Activated T-helper 2 cell treated with anti-CD3 and anti-CD28 coated beads, Interferon-gamma antibody, Interleukin-2, Interleukin-4, amounts not matched to agents 10 μg/mL and 5 μg/mL and 100 μg/mL, durations not matched to agents 14 hours and 24 hours and 36 hours (primary cell): ENCODE measurements at places on chromosomes 5 and 9. TPM values are rescaled to one million over a fixed set of nuclear protein-coding genes. Genes with fewer than 3 reads are reported as not detected.

SPRY4 gene
- total RNA-seq = 0.64 TPM in 2 replicates

PRUNE2 gene
- 0.27 and 0.53 TPM in 2 replicates for total RNA-seq

- DNase-seq = no peak
These were observed 113.9 kb upstream of the SLC12A2 start for GRCh38 chr5:127969651-127970050.

DNA sequence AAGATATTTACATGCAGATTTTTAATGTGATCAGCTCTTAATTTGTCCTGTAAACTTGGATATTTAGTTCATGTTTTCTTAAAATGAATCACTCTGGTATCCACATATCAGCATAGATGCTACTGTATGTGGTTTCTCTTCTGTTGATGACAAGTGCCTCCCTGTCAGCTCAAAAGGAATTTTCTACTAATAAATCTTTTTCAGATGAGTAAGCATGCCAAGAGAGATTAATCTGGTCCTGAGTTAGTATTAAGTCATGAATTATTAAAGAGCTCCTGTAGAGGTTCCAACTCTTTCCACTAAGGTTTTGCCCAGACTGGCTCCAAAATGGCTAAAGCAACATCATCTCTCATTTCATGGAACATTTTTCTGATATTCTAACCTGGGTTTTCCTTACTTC lies 129.2 kb downstream of the GOLPH3 start:
- DNase-seq = no peak

DNA sequence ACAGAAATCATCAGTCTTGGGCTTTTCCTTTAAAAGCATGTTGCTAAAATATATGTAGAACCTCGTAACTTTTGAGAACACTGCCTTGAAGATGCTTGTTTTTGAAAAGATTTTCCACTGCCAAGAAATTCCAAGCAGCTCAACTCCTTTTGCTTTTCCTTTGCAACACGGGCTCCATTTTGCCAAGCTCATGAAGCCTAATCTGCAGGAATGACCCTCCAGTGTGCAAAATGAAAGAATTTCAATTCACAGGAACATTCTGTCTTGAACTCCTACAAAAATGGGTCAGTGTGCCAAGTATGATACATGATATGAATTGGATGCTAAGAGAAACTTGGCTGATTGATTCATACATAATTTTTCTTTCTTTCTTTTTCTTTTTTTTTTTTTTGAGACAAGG lies 35.4 kb upstream of the ERCC6L2 start:
- no peak for DNase-seq

DNA sequence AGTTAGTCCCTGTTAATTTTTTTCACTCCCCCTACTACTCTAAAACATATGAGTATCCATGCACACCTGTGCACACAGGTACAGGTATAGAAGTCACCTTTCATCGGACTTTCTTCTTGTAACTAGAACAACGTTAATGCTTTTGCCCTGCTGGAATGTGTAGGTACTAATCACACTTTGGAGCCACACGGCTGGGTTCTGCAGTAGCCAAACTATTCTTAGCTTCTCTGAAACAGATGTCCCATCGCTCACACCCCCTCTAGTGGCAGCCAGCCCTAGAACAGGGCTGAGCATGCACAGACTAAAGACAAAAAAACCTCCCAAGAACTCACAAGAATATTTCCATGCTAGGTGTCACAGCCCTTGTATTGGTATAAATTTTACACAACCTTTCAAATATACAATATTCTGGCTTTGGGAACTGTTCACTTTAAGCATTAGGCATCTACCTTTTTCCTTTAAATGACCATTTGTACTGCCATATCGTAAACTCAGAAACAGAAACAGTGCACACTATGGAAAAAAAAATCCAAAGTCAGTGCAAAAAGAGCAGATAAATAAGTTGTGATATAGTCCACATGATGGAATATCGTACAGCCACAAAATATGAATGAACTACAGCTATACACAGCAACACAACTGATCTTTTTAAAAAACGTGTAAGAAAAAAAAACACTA lies 64.0 kb downstream of the RETREG1 start:
- DNase-seq = peak; percentile 12

DNA sequence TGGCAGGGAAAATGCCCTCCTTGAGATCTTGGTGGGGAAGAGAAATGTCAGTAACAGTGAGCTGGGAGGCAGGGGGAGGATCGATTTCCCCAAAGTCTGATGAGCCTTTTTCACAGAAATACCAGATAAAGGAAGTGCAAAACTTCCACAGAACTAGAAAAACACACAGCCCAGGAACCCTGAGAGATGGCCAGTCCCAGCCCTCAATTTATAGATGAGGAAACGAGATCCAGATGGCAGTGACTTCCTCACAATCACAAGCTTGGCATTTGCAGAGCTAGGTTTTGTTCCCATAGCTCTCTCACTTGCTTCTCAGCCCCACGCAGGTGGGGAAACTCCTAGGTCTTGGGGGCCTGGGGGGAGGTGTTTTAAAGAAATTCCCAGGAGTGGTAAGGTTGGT lies 3.8 kb upstream of the GGTA1 start:
- no peak for DNase-seq

- DNase-seq = no peak
These were observed 4.4 kb upstream of the FAM13B start for GRCh38 chr5:138037271-138037670.

- DNase-seq = no peak
These were observed 400.0 kb downstream of the DEPDC1B start for GRCh38 chr5:60299944-60300343.

GRCh38 chr5:178234750-178235587 lies 2.4 kb upstream of the PHYKPL start:
- peak; percentile 61 for DNase-seq

- peak; percentile 24 for DNase-seq
These were observed 70.0 kb downstream of the KLHL3 start for GRCh38 chr5:137665678-137666460.

GRCh38 chr5:180645274-180646204 lies 3.9 kb downstream of the FLT4 start:
- DNase-seq = no peak

- no peak for DNase-seq
These were observed 993.9 kb upstream of the ACO1 start for GRCh38 chr9:31390403-31391025.
